ENCODE measurements at places on chromosomes 11 and 22.

DNA sequence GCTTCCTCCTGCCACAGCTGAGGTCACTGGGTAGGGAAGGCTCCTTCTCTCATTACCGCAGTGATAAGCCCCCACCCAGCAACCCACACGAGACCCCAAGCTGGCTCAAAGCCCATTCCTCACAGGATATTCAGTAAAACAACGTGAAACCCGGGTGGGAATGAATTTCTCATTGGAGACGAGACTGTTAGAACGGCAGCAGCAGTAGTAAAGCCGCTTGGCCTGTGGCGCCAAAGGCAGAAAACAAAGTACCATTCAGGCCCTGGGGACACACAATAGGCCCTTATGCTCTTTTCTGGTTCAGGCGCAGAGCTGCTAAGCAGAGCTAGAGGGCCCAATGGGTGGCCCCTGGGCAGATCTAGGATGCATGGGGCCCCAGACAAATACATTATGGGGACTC is 45.3 kb downstream of the PC start:
- DNase-seq: no peak

- DNase-seq: no peak
These were observed 950.3 kb upstream of the CCDC90B start for GRCh38 chr11:84236436-84236835.

- no peak for DNase-seq
These were observed 107.0 kb upstream of the SESN3 start for GRCh38 chr11:95337972-95338429.

DNA sequence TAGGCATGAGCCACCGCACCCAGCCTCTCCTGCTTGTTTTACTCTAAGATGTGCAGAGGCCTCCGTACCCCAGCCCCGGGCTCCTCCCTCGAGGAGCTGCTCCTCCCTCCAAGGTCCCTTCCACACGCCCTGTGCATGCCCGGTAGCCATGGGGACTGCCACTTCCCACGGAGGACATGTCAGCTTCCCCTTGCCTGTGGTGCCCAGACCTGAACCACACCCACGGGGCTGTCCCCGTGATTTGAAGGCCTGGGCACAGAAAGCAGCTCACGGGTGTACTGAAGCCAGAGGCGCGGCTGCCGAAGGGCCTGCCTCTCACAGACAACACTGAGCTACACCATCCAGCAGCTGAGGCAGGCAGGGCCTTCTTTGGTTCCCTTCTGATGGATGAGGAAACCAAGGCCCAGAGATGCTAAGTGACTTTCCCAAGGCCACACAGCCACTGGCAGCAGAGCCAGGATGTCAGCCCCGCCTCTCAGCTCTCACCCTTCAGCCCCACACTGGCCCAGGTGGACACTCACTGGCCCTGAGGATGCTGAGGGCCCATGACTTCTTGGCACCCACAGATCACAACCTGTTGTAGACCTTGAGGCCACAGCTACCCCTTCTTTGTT is 7.3 kb downstream of the INS start:
- DNase-seq: no peak

DNA sequence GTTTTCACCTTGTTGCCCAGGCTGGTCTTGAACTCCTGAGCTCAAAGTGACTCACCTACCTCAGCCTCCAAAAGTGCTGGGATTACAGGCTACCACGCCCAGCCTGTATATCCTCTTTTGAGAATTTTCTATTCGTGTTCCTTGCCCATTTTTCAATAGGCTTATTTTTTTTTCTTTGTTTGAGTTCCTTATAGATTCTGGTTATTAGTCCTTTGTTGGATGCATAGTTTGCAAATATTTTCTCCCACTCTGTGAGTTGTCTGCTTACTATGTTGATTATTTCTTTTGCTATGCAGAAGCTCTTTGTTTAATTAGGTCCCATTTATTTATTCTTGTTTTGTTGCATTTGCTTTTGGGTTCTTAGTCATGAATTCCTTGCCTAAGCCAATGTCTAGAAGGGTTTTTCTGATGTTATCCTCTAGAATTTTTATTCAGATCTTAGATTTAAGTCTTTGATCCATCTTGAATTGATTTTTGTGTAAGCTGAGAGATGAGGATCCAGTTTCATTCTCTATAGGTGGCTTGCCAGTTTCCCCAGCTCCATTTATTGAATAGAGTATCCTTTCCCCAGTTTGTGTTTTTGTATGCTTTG is 17.7 kb upstream of the ZBED5 start:
- DNase-seq: no peak

DNA sequence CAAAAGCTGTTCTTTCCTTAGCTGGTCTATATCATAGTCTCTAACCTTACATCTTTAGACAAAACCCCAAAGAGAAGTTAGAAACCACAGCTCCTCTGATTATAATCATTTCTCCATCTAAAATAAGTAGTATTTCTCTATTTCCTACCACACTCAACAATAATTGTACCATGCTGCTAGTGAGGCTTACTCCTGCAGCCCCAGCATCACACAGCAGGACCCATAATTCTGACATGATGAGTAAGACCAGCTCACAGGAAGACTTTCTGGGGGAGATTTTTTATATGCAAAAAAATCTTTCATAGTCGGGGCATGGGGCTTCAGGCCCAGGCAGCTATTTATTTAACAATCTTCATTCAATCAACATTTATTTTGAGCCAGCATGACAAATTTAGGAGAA is 441.6 kb downstream of the DYNC2H1 start:
- DNase-seq: no peak

GRCh38 chr22:39240831-39241793 is 3.7 kb downstream of the PDGFB start:
- DNase-seq: no peak

DNA sequence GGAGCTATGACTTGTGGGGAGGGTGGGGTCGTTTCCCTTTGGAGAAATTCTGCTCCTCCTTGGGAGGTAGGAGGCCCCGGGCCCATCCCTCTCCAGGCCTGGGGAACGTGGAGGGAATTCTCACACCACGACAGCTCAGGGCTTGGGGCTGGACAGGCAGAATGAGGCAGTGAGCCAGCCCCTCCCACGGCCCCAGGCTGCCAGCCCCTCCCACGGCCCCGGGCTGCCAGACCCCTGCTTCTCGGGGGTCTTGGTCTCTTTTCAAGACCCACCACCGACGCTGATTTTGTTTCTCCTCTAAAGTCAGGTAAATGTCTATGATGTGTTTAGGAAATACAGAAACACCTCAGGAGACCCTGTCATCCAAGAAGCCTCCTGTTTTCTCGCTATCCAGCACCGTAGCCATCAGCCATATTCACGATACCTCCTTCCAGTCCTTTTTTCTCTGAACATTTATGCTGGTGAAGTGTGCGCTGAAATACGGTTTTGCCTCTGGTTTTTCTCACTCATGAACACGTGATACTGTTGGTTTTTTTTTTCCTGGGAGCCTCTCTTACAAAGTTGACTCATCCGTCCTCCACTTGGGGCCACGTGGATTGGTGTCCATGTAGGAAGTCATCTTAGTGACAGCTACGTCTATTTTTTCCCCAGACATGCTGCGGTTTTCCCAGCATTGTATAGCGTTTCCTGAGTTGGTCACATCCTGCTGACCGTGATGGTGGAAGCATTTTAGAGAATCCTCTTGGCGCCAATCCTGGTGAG is 1219.6 kb downstream of the BRD1 start:
- no peak for DNase-seq

GRCh38 chr11:103928040-103928801 is 108.2 kb upstream of the DDI1 start:
- no peak for DNase-seq

GRCh38 chr11:119446871-119447663 is 24.1 kb upstream of the THY1 start:
- no peak for DNase-seq

DNA sequence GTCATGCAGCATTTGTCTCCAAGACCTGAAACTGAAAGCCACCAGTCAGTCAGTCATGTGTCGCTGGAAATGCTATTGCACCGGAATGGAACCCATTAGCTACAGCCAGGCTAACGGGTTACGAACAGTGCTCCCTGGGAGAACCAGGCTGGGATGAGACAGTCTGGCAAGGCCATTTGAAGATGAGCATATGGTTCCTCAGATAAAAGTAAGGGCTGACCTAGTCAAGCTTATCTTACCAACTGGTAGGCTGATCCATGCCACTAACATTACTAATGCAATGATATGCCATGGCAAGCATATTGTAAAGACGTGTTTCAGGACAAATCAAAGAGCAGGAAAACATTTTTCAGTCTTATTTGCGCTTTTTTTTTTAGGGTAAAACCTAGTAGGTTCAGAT is 28.4 kb downstream of the NAP1L4 start:
- no peak for DNase-seq

DNA sequence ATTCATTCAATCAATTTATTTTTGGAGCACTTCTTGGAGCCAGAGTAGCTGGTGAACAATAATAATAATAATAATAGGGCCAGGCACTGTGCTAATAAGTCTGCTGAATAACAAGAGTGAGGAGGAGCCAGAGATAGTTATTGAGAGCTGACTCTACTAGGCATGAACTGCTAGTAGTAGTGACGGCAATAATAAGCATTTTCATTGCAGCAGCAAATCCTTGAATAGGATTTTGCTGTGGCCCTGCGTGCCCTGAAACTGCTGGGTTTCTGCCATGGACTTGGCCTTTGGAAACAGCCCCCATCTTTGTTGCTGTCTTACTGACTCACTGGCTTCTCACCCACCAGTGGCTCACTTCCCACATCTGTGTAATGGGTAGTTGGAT is 545.9 kb downstream of the MIAT start:
- DNase-seq: no peak

- DNase-seq: no peak
These were observed 27.6 kb upstream of the RCE1 start for GRCh38 chr11:66815646-66816045.

- DNase-seq: no peak
These were observed 39.0 kb upstream of the GDPD4 start for GRCh38 chr11:77340501-77340900.

- DNase-seq: no peak
These were observed 40.3 kb upstream of the ZBED5 start for GRCh38 chr11:10898003-10898762.

DNA sequence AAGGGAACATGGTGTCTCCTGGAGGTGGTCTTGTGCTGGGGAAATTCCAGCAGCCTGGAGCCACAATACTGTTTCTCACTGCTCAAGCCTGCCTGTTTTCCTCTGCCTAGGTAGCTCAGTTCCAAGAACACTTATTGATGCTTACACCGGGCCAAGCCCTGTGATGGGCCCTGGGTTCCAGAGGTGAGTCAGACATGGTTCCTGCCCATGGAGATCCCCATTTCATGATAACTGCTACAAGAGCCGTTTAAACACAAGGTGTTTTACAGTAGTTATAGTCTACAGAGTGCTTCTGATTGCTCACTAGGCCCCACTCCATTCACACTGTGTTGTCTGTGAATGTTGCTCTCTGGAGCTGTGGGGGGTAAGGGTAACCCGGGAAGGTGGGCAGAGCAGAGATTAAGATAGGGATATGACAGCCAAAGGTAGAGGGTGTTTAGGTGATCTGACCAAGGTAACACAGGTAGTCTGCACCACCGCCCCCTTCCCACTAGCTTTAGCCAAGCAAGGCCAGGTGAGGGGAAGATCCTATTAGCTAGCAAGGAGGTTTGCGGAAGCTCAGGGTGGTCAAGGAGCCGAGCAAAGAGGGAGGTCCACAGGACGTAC is 696 bp upstream of the MICAL2 start:
- DNase-seq: no peak

DNA sequence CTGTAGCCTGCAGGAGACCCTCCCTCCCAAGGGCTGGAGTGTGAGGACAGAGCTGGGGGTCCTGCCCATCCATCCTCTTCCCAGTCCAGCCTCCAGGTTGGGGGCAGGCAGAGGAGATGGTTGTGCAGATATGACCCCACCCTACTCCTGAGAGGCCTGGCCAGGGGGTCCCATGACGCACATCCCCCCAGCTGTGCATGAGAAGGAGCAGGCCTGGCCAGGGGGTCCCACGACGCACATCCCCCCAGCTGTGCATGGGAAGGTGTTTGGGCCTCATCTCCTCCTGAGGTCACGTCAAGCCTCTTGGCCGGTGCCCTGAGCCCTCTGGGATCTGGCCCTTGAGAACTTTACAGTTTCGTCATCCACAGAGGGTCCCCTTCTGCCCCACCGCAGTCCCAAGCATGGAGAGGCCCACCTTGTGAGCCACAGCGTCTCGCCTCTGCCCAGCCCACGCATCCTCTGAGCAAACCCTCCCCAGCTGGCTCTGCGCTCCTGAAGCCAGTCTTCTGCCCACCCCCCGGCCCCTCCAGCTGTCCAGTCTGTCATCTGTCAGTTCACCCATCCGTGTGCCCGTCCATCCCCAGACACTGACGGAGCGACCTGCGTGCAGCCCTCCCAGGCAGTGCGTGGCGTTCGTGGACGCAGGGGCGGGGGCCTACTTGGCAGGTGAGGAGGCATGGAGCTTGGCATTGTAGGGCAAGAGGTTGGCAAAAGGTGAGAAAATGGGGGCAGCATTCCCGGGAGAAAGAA is 2.3 kb downstream of the ANO9 start:
- DNase-seq: no peak

GRCh38 chr11:32072872-32073643 is 17.8 kb upstream of the RCN1 start:
- no peak for DNase-seq

GRCh38 chr11:122784325-122784955 is 53.9 kb upstream of the CRTAM start:
- no peak for DNase-seq

GRCh38 chr11:31233425-31233824 is 136.1 kb downstream of the DCDC1 start:
- no peak for DNase-seq

- no peak for DNase-seq
These were observed 63.0 kb upstream of the NUP160 start for GRCh38 chr11:47911149-47911548.

GRCh38 chr22:39688186-39688785 is 117.7 kb downstream of the CACNA1I start:
- no peak for DNase-seq

DNA sequence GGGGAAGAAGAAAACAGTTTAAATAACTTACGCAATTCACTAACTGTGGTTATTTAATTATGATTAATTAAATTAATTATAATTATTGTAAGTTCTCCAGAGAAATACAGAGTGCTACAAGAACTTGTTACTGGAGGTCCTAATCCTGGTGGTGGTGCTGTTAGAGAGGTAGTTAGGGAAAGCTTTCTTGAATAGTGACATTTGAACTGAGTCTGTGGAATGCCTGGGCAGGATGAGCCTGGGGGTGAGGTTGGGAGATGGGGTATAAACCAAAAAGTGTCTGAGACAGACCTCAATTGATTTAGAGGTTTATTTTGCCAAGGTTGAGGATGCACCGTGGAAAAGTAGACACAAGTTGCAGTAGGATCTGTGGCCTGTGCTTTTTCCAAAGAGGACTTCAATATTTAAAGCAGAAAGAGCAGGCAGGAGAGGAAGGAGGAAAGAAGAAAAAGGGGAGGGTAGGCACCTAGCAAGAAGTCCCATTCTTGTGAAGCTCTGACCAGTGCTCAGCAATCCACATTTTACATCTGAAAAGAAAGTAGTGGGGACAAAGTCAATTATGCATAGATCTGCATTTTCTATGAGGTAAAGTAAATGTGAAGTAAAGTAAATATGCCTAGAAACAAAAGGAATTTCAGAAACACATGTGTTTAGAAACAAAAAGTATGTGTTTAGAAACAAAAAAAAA is 4.4 kb upstream of the ZNF202 start:
- no peak for DNase-seq

DNA sequence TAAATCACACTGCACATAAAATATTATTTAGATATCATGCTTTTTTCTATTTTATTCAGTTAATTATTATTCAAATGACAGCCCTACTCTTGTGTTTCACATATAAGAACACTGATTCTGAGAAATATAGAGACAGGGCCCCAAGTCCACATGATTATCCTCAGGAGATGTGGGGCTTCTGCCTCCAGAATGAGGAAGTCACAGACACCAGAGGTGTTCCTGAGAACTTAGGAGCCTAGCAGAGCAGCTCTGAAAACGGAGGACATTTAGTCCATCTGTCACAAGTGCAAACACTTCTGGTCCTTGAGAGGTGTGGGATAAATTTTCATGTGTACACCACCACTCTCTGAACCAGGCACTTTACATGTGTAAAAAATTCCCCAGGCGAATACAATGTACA is 26.2 kb downstream of the TRIM66 start:
- DNase-seq: no peak
